ENCODE measurements at places on chromosomes 6 and 20.

DNA sequence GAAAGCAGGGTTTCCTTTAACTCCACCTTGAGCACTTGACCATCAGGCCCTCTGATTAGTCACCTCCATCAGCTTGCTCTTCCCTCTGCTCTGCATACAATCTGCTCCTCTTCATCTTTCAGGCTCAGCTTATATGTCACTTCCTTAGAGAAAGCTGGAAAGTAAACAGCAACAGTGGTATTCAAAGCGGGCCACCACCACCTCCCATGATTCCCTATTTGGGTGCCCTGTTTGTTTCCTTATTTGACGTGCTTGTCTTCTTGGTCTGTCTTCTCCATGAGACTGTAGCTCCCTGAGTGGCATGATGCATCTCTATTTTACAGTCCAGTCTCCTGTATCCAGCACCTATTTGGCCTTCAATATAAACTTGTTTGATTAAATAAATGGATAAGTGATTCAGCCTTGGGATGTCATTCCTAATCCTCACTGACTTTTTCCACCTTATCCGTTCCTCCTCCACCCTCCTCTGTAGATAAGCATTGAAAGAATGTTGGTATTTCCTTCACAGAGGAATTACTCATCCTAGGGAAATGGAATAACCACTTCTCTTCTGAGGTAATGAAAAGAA, 102.8 kb upstream of the SGK1 start:
- no peak for DNase-seq

- no peak for DNase-seq
These were observed 49.9 kb downstream of the PPP1R16B start for GRCh38 chr20:38855356-38855755.

GRCh38 chr6:167763056-167763944, 63.4 kb upstream of the AFDN start:
- DNase-seq: no peak

- DNase-seq: no peak
These were observed 18.9 kb downstream of the PTPRT start for GRCh38 chr20:43170771-43171170.

DNA sequence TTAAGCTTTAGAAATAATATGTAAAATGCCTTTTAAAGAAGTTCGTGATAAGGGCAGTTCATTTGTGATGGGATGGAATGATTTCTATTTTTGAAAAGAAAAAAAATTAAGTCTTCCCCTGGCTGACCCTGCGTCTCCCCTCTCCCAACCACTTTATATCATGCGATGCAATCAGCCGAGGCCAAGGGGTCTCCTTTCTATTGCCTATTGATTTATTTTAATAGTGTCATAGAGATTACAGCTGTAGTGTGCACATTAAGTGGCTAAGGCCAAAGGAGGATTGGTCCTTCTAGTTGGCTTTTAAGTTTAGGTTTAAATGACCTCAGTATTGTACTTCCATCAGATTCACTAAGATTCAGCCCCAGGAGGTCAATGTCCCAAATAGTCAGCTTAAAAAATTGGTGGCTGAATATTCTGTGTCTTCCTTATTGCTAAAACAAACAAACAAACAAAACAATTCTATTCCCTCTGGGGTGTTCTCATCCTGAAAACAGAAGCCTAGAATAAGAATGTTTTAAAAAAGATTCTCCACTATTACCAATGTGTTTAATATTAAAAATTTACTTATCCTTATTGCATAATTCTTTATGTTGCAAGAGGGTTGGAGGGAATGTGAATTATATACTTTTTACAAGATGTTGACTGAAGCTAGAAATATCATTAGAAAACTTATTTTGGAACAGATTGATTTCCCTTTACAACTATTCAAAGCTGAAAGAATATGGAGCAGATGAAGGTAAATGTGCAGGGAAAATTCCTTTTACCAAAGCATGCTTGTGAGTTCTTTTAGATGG, 359.1 kb downstream of the SAMD5 start:
- DNase-seq: no peak

DNA sequence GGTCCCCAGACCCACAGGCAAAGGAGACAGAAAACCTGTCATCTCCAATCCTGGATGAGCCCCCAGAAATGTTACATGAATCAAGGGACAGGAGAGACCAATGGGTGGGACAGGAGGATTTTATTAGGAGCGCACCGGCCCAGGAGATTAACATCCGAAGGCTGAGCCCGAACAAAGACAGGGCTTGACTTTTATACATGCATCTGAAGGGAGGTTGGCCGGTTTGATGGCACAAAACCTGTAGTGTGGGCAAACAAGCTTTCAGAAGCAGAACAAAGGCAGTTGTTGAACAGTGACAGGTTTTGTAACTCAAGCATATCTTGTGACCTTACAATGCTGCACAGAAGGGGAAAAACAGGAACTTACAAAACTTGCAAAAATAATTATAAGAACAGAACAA, 83.9 kb upstream of the GPR6 start:
- DNase-seq: no peak

DNA sequence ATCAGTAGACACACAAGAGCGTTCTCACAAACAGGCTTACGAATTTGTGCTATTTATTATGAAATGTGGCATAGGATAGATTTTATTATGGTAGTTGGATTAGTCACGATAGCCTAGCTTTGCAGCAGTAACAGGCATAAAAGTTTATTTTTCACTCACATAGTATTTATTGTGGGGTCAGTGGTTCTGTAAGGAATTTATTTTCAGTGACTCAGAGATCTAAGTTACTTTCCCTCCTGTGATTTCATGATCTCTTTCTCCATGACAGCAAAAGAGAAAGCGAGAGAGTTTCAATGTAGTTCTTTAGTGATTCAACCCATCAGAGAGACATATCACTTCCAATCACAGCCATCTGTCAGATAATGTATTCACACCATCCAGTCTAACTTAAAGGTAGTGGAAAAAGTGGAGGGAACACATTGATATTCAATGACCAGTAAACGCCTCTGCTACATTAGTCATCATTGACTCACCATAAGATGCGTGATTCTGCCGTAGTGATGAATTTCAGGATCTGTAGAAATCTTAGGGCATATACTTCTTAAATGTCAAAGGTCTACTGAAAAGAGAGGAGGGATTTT, 605.5 kb downstream of the HDGFL1 start:
- DNase-seq: no peak

DNA sequence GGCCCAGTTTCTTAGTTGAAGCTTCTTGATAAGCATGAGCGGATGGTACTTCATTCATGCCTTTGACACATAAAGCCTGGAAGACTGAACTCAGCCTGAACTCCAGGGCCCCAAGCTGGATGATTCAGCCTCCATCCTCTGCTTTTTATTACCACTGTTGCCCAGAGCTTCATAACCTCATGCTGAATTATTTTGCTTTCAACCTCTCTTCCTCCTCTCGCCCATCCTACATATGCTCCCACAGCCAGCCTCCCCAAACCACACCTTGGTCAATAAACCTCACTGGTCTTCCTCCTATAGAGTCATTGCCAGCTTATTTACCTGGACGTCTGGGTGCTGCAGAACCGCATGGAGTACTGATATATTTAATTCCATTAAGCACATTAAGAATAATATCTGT, 59.4 kb downstream of the SLC35B3 start:
- no peak for DNase-seq

GRCh38 chr20:15637950-15638754, 935.1 kb downstream of the KIF16B start:
- no peak for DNase-seq

DNA sequence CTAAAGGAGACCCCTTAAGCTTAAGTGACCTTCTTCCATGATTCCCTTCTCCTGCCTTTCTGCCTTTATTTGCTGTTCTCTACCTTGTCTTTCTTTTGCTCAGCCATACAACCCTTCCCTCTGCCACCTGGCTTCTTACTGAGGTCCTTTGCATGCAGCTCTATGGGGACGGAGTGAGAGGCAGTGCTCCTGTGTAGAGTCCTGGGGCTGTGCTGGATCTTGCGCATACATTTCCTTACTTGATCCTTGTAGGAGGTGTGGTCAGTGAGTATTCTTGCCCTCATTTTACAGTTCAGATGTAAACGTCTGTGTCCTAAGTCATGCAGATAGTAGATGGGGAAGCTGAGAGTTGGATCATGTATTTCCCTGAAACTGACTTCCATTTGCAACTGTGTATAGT, 5.7 kb downstream of the SASH1 start:
- no peak for DNase-seq

DNA sequence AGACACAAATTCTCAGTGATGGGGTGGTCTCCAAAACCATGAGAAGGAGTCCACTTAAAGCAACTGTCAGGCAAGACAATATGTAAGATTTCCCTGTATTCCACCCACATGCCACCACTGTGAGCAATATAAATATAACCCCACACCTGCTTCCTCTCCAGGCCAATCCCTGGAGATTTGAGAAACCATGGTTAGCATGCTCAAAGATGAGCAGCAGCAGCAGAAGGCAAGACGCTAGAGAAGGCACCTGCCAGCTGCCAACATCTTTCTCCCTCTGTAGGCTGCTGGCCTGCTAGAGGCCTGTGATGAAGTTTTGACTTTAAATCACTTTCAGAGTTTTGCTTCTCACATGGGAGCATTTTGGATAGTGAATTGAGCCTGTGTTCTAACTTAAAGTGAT, 7.9 kb upstream of the SOD2 start:
- no peak for DNase-seq

GRCh38 chr6:53375847-53376246, 27.1 kb upstream of the ELOVL5 start:
- no peak for DNase-seq

DNA sequence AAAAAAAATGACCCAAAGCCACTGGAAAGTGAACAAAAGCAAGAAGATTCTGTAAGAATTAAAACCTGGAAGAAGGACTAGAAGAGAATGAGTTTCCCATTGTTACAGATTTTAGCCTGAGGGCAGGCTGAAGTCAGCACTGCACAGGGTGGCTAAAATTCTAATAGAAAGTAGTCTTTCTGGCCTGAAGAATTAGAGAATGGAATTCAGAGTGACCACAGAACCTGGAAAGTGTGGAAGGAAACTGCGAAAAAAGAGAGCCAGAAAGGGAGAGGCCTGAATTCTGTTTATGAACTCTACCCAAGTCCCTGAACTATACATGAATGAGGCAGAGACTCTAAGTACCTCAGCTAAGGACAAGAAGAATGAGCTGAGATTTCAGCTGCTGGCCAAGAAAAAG, 38.9 kb upstream of the FILIP1 start:
- DNase-seq: no peak

DNA sequence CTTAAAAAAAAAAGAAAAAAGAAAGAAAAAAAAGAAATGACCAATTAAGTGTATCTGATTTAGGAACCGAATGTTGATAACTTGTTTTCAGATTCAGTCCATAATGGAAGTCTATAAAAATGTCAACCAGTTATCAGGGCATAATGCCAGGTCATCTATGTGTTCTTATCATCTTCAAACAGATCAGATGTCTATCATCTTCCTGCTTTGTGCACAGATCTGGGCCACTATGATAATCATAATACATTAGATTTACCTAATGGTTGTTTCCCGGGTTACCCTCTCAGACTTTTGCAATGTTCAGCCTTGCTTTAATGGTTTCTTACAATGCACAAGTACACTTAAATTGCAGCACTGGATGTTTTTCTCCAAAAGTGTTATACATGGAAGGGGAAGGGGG, 100.6 kb downstream of the NKAIN2 start:
- no peak for DNase-seq

DNA sequence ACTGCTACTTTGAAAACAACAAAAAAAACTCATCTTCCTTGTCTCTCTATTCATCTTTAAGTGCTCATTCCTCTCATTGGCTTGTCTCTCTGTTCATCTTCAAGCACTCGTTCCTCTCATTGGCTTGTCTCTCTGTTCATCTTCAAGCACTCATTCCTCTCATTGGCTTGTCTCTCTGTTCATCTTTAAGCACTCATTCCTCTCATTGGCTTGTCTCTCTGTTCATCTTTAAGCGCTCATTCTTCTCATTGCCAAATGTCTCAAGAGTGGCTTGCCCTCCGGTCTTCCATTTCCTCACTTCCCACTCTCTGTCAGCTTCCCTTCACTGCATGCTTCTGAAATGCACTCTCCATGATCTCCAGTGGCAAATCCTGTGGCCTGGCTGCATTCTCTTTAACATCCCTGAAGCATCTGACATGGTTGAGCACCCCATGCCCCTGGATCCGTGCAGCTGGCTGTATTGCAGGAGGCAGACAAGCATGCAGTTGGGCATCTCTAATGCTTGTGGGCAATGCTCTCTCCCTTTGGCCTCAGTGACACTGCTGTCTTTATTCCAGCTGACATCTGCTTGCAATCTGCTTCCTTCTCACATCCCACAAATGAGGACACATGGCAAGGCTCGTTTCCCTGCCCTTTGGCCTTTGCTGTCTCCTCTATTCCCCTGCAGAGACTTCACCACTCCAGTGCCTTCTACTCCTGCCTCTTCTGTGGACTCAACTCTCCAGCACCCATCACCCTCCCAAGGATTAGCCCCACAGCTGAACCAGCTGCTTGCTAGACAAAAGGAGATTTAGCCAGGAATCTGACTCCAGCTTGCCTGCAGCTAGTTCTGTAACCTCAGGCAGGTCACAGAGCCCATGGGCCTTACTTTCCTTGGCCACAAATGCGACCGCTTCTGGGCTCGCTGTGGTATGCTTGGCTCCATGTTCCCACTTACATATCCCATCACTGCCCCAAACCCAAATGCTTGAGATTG, 143.2 kb upstream of the SNX9 start:
- DNase-seq: no peak

DNA sequence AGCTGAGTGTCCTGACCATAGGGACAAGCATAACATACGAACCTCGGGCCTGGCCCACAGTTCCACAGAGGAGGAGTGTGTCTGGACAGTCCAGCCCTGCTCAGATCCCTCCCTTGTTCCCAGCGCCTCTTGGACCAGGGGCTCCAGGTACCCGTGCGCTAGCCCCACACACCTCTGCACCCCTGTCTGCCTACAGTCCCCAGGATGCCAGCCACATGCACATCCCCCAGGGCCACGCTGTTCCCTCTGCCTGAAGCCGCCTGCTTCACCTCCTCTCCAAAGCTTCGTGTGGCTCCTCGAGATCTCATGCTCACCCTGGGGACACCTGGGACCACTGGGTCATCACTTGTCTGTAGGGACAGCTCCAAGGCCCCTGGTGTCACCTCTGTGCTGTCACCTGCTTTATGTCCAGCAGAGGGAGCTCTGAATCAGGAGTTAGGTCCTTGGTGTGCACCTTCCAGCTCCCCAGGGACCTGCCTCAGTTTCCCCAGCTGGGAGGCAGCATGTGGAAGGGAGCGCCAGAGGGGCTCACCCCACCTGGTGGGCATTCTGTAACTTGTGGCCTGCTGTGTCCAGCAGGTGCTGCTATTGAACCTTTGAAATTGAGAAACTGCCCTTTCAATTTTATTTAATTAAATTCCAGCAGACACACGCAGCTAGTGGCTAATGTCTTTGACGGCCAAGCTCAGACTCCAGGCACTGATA, 7.3 kb upstream of the YTHDF1 start:
- DNase-seq: peak; percentile 40

GRCh38 chr6:1296542-1296941, 15.4 kb upstream of the FOXQ1 start:
- DNase-seq: no peak

- DNase-seq: no peak
These were observed 204.7 kb upstream of the ARG1 start for GRCh38 chr6:131368198-131368911.

DNA sequence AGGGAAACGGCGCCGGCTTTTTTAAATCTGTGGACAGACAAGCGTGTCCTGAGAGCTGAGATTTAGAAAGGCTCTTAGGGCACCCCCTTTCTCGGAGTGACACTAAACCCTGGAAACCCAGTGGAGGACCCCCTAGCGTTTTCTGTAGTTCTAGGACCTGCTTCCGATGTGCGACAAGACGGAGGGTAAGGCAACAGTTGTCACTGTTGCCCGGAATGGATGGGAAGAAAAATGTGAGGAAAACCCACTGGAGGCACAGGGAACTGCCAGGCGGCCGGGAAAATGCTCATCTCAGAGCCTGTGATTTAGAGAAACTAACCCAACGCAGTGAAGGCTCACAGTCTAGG, 551 bp upstream of the ATP5F1E start:
- DNase-seq: no peak
